Effector memory CD4-positive, alpha-beta T cell (primary cell): ENCODE measurements at places on chromosomes 4 and X.

GRCh38 chrX:74924449-74925224 lies 615 bp downstream of the NEXMIF start:
- DNase-seq = no peak

GRCh38 chr4:8350352-8350751 lies 80.8 kb downstream of the HTRA3 start:
- no peak for DNase-seq

- DNase-seq = no peak
Measured at GRCh38 chr4:105641845-105642244, 66.6 kb downstream of the INTS12 start.

GRCh38 chr4:39181520-39181904 lies 817 bp upstream of the WDR19 start:
- DNase-seq = no peak

GRCh38 chrX:100819534-100819836 lies 706 bp upstream of the CSTF2 start:
- no peak for DNase-seq

- DNase-seq = no peak
Measured at GRCh38 chrX:81120936-81121371, 80.8 kb downstream of the HMGN5 start.

GRCh38 chrX:23783589-23784469 lies 856 bp downstream of the SAT1 start:
- DNase-seq = no peak

- no peak for DNase-seq
Measured at GRCh38 chr4:111696505-111696904, 448.7 kb upstream of the FAM241A start.

- no peak for DNase-seq
Measured at GRCh38 chrX:74262452-74263209, 41.3 kb upstream of the ZCCHC13 start.

- no peak for DNase-seq
Measured at GRCh38 chrX:119130911-119131310, 3.3 kb upstream of the KIAA1210 start.

DNA sequence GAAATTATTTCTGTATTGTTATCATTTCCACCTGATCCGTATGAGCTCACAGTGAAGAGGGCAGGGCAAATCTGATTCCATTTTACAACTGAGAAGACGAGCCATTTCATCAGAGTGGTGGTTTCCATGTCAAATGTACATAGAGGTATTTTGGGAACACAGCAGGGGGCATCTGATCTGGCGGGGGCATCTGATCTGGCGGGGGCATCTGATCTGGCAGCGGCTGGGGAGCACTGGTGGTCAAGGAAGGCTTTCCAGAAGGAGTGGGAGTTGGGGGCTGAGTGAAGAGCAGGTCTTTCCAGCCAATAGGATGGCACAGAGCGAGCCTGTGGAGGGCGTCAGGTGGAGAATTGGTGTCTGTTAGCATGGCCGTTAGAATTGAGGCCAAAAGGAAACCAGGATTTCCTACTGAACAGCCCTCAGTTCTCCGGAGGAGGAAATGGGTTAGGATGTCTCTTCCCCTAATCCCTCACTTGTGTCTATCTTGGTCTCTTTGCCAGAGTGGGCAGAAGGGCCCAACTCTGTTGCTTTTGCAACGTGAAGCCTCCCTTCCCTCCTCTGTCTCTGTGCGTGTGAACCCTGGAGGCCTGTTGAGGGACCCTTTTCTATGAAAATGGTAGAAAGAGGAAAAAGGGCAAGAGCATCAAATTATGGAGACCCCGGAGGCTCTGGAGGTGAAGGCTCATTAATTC lies 41.3 kb downstream of the RHOH start:
- no peak for DNase-seq

DNA sequence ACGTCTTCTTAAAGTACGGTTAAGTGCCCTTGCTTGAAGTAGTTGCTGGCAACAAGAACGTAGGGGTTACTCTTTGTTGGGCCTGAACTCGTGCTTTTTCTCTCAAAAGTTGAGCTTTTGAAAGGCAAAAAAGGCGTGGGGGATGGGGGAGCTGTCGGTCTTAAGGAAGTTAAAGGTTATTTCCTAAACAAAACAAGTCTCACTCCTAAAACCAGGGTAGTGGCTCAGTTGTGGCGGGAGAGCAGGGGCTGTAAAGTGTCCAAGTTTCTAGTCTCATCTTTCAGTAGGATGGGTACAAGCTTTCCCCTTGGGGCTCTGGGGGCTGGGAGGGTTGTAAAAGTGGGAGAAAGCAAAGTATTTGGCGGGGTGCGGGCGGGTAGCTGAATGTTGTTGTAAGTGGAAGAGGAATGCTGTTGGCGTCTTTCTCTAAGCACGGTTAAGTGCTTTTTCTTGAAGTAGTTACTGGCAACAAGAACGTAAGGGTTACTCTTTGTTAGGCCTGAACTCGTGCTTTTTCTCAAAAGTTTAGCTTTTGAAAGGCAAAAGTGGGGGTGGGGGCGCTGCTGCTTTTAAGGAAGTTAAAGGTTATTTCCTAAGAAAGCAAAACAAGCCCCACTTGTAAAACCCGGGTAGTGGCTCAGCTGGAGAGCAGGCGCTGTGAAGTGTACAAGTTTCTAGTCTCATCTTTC lies 904 bp upstream of the WDR1 start:
- no peak for DNase-seq
